ENCODE measurements at places on chromosomes 2 and 18.

DNA sequence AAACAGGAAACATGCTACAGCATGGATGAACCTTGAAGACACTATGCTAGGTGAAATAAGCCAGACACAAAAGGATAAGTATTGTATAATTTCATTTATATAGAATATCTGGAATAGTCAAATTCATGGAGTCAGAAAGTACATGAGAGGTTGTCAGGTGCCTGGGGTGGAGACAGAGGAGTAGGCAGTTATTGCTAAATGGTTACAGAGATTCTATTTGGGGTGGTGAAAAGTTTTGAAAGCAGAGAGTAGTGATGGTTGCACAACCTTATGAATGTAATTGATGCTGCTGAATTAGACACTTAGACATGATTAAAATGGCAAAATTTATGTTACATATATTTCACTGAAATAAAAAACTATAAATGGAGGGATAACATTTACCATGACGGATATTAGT, 197.4 kb downstream of the VAPA start:
- no peak for DNase-seq

DNA sequence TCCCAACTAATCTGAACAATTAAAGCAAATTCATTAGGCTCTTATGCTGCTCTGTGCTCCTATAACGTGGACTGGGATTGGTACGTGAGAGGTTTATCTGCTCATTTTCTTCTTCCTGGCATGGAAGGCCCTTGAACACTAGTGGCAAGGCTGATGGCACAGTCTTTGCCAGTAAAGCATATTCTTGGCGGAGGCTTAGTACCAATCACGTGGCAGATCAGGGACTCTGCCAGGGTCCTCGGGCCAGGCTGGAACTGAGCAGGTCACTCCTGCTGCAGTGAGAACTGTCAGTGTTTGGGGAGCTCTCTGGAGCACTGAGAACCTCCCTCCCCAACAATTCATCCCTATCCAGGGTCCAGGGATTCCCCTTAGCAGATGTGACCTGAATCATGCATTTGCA, 3.7 kb upstream of the ALPK2 start:
- no peak for DNase-seq

GRCh38 chr18:48125724-48126123, 195.3 kb upstream of the SMAD2 start:
- no peak for DNase-seq

DNA sequence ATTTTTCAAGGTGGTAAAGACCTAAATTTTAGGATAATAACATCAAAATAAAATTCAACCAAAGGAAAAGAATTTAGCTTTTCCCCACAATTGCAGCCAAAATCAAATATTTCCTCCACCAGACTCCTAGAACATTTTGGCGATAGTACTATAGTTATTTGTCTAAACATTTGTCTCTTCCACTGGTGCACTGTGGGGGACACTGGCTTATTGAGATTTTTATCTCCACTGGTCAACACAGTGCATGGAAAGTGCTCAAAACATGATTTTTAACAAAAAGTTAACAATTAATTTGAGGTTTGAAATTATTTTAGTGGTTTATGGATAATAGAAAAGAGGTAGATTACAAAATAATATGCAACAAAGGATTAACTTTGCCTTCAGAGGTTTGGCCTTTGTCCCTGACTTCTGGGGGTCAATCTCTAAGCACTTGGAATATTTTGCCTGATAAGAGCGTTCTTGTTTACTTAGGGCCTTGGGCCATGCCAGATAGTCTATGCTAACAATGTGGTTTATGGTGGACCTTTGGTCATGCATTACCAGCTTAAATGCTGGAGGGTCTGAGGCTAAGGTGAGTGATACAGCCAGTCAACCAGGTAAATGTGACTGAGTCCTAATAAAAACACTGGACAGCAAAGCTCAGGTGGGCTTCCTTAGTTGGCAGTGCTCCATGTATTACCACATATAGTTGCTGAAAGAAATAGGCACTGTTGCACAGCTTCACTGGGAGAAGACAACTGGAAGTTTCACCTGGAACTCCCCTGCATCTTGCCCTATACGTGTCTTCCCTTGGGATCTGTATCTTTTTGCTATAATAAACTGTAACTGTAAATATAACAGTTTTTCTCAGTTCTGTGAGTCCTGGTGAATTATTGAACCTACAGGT, 67.2 kb upstream of the SATB2 start:
- DNase-seq: no peak

DNA sequence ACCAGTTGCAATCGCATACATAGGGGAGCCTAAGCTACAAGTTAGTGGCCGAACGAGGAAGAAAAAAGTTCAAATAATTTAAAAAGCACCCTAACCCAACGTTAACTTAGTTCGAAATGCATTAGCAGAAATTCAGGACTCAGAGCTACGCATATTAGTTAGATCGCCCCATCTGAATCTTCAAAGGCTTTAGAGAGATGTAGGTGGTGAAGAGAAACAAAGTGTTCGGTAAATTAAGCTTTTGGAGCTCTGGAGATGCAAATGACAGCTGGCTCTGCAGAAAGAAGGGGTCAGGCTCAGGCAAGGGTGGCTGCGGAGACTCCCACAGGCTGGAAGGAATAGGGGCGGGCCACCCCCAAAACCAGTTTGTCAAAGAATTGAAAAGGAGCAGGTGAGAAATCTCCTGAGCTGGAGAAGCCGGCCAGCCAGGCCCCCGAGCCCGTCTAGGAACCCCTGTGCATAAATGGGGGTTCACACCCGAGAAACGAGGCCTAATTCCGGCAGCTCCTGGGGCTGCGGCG, 621 bp downstream of the TXNL1 start:
- no peak for DNase-seq

DNA sequence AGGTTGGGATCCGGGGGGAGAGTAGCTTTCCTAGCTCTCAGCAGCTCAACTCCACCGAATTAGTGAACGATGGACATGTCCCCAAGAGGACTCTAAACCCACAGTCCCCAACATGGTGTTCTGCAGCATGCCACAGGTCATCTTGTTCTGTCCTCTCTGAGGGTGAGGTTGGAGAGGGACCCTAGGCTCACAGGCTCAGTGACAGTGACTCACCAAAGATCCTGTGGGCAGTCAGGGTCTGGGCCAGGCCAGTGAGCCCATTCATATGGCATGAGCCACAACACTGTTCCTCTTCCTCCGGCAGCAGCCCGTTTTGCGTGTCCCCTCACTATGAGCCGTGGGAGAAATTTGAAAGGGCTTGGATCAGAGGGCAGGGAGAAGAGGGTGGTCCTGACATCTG, 2.8 kb upstream of the SLC20A1 start:
- DNase-seq: no peak

DNA sequence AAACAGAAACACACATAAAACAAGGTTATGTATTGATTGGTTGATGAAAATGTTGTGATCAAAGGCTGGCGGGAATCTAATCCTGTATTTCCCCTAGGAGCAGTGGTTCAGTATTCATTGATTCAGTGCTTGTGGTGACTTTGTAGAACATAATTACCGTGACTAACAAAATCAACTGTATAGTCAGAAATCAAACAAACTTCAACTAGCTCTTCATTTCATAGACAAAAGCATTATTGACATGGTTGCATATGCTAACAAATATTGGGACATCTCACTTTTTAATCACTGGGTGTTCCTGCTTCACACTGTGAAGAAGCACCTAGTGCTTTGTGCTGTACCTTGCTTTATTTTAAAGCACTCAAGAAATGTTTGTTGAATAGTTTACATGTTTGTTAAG, 41.4 kb downstream of the USP14 start:
- DNase-seq: no peak

GRCh38 chr2:80185091-80185490, 119.5 kb downstream of the LRRTM1 start:
- DNase-seq: no peak

GRCh38 chr2:45935791-45936622, 284.5 kb downstream of the PRKCE start:
- peak; percentile 98 for DNase-seq

GRCh38 chr2:165058476-165059265, 103.3 kb upstream of the SLC38A11 start:
- no peak for DNase-seq

DNA sequence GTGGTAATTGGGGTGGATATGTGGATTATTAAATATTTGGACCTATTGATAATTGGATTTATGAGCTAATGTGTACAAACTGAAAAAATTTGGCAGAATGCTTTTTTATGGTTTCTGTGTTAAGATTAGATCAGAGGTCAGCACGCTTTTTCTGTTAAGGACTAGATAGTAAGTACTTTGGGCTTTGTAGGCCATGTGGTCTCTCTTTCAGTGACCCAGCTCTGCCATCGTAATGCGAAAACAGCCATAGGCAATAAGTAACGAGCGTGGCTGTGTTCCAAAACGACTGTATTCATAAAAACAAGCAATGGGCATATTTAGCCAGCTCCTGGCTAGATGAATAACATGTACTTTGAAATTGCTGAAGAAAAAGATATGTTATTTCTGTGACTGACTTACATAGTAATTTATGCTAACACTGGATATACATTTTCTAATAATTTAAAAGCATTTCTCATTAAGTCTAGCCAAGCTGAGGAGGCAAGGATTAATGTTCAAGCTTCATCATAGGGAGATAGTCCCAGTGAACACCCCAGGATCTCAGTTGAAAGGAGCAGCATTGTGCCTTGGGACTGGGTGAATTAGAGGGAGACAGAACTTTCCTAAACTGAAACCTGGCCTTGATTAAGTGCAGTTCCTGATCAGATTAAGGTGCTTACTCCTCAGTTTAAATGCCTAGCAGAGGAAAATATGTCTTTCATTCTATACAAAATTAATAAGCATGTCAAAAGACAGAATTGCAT, 20.0 kb downstream of the CCDC138 start:
- no peak for DNase-seq

DNA sequence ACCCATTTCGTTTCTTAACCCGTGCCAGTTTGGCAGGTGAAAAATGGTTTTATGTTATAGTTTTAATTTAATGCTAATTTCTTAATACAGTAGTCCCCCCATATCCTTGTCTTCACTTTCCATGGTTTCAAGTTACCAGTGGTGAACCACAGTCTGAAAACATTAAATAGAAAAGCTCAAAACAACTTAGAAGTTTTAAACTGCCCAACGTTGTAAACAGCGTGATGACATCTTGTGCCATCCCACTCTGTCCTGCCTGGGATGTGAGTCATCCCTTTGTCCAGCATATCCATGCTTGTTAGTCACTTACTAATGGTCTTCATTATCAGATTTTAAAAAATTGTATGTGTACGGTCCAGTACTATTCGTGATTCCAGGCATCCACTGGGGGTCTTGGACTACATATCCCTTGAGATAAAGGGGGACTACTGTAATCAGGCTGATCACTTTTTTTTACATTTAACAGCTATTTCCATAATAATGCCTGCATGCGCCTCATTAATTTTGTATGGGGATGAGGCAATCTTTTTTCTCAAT, 31.9 kb downstream of the SLC66A3 start:
- DNase-seq: no peak

GRCh38 chr2:44107086-44107740, 61.5 kb upstream of the PPM1B start:
- DNase-seq: no peak

GRCh38 chr2:18456026-18456425, 104.4 kb downstream of the RDH14 start:
- no peak for DNase-seq

GRCh38 chr2:142190805-142191204, 60.0 kb upstream of the LRP1B start:
- no peak for DNase-seq

DNA sequence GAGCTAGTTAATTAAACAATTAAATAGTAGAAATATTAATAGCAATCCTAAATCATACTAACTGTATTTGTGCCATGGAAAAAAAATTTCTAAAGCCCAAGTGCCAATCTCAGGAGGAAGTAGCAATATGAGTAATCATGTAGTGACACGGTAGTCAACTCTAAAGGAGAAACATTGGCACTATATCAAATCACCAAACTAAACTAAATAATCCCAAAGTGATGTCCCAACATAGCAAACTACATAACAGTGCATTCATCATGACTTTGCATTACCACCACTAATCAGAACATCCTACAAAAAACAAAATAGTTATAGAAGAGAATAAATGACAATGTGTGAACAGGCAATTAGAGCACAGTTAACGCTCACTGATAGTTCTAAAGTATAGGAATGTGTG, 195.1 kb downstream of the EXOC6B start:
- DNase-seq: no peak

DNA sequence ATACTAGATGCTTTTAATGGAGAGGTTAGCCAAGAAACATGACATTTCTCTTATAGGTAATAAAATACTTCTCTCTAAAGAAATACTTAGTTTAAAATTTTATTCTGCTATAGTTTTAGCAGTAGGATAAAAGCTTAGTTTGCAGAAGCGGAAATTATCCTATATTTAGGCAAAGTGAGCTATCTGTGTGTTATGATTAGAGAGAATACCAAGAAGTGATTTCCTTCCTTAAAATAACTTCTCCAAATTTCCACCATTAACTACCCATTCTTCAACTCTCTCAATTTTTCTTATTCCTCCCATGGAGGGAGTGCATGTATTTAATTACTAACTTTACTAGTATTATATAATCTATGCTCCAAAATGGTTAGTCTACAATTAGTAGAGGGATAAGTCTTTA, 15.8 kb upstream of the IL1RL1 start:
- DNase-seq: no peak
